ENCODE measurements at places on chromosomes 7 and 10.

DNA sequence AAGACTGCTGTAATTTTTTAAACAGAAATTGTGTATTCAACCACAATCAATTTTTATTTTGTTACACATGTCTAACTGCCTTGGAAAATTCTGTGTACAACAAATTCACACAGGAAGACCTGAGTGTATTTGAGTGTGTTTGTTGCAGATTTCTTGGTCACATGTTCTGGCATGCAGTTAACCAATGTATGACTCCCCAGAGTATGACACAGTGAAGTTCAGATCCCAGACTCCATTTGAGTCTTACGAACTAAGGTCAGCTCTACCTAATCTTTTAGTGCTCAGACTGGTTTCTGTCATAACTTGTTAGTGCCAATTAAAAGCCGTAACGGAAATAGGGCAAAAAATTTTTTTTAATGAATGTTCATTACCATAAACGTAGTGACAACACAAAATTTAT is 5.8 kb downstream of the GNAI1 start:
- DNase-seq: no peak

- no peak for DNase-seq
Observed at GRCh38 chr7:159000859-159001435, 143.7 kb downstream of the VIPR2 start.

DNA sequence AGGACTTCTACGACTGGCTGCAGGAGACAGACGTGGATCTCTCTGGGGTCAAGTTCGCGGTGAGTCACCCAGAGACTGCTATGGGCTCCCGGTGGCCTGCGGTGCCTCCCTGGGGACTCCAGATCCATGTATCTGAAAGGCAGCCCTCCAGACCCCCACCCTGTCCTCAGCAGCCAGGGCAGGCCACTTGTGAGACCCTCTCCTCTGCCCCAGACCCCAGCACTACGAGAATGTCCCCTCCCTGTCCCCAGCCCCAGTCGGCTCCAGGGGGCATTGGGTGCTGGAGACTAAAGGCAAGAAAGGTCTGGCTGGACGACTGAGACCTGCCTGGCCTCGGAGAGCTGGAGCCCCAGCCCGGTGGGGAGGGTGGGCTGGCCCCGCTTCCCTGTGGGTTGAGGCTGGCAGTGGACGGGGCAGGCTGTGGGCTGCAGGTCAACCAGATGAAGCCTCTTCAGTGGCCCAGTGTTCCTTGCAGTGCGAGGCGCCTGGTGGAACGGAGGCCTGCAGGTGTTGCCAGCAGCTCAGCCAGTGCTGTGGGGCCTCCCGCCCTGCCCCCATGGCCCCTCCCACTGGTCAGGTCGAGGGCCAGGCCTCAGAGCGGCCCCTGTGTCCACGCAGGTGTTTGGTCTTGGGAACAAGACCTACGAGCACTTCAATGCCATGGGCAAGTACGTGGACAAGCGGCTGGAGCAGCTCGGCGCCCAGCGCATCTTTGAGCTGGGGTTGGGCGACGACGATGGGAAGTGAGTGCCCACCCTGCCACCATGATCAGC is 13.8 kb downstream of the TMEM120A start:
- no peak for DNase-seq

- DNase-seq: no peak
Observed at GRCh38 chr7:41576166-41576565, 126.7 kb downstream of the INHBA start.

DNA sequence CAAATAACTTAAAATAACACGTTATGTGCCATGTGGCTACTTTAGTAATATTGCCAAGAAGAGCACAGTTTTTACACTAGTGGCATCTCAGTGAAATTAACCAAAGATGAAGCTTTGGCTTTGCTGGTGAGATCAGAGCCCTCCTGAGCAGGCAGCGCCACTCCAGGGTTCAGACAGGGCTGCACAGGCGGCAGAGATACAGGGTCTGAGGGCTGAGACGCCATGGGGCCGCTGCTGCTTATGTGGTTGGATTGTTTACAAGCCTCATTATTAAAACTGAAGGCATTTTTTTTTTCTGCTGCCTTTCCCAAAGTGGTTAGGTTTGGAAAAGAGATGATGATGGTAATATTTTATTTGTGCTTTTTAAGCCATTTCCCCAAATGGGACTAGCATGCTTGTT is 68.8 kb upstream of the DNAJB6 start:
- no peak for DNase-seq

DNA sequence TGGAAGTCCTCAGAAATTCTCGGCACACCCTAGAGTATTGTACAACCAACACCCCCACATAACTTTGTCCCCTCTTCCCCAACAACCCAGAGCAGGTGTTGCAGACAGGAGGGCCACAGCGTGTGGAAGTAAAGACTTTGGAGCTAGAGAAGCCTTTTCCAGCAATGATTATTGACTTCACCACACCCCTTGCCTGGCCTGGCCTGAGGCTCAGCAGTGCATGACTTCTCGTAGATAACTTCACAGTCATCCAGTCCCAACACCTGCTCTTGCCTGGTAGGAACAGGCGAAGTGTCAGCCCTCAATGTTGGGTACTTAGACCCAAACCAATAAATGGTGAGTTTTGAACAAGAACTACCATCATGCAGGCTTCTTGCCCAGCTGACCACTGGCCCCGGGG is 36.7 kb downstream of the GOT1 start:
- DNase-seq: no peak

GRCh38 chr7:123455965-123456470 is 78.4 kb downstream of the IQUB start:
- no peak for DNase-seq

DNA sequence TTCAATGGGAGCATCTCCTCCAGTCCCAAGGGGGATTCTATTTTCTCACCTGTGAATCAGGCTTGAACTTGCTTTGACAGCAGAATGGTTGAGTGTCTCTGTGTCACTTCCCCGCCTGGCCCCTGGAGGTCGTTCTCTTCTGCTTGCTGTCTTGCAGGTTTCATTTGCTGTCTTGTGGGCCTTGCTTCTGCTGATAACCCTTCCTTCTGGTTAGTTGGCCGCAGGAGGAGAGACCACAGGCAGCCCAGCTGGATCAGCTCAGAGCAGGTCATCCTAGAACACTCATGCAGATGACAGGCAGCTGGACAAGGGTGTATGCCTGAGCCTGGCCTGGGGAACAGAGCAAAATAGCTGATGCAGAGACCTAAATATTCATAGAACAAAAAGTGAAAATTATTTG is 344.2 kb upstream of the ADARB2 start:
- no peak for DNase-seq

GRCh38 chr10:119090968-119091367 is 10.4 kb upstream of the EIF3A start:
- no peak for DNase-seq

- DNase-seq: no peak
Observed at GRCh38 chr7:100212631-100213286, 7.0 kb upstream of the PVRIG start.

Measured in stimulated activated CD8-positive, alpha-beta memory T cell treated with anti-CD3 and anti-CD28 coated beads, Interleukin-12 subunit alpha, Interleukin-12 subunit beta, amount 100 ng/mL, for 1 hour (primary cell).